Fibroblast of the conjunctiva (primary cell): ENCODE measurements at places on chromosomes 12 and 14.

DNA sequence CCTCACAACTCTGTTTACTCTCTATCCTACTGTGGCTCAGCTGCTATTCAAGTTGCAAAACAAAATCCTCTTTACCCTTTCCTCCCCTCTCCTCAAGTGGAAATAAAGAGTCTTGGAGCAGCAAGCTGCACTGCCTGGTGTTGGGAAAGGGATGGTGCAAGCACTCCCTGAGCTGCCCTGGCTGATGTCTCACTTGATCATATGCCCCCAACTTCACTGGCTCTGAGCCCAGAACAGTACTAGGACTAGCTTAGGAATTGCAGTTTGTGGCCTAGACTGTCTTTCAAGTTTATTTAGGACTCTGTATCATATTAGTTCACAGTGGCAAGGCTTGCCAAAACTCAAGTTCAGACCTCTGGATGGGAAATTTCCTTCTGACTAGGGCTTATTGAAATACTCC lies 1683.8 kb upstream of the SEL1L start:
- peak; percentile 88 for DNase-seq

DNA sequence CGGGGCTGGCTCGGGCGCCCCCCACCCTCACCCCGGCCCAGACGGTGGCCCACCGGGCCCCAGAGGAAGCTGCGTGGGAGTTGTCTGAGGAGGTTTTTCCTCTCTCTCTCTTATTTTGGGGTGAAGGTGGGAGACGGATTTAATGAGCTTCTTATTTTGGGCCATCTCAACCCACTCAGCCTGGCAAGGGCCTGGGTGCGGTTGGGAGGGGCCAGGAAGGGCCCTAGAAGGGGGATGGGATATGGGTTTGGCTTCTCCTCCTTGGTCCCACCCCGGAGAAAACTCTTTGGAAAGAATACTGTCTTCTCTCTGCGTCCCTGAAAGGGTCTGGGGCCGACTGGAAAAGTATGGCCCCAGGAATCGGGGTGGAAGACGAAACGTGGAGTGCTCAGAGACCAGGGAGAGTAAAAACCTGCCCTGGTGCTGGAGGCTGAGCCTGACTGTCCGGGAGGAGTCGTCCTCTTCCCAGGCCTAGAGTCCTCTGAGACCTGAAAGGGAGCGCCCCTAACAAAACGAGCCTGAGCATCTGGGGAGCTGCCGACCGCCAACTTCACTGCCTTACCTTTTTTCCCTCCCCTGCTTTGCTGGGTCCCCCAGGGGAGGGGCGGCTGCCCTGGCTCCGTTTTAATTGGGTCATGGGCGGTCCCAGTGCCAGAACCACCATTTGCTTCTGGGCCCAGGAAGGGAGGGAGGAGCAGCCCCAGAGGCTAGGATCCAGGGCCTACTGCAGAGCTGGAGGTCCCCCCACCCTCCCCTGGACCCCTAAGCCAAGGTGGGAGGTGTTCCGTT lies 1.6 kb downstream of the MMP14 start:
- DNase-seq = no peak

DNA sequence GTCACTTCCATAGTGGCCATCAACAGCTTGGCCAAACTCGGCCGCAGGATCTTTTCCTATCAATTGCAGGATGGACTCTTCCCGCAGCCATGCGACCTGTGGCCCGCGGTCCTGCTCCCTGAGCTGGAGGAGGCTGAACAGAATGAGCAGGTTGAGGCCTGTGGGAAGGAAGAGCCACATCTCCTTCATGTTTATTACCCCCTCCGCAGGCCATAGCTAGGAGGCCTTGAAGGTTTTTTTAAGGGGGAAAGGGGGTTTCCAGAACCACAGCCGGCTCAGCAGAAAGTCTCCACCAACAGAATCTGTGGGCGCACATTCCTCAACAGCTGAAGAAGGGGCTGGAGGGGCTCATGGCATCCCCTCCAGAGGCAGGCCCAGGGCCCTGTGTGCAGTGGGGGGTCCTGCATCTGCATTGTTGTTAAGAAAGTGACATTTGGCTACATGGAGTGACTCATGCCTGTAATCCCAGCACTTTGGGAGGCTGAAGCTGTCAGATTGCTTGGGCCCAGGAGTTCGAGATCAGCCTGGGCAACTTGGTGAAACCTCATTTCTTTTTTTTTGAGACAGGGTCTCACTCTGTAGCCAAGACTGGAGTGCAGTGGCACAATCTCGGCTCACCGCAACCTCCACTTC lies 25.2 kb upstream of the PPP1R13B start:
- DNase-seq = no peak

- no peak for DNase-seq
Measured at GRCh38 chr14:105005929-105006830, 14.7 kb downstream of the CDCA4 start.

- DNase-seq = no peak
Measured at GRCh38 chr14:40850191-40850590, 756.5 kb upstream of the LRFN5 start.

GRCh38 chr12:46531059-46531785 lies 158.6 kb upstream of the SLC38A2 start:
- no peak for DNase-seq

DNA sequence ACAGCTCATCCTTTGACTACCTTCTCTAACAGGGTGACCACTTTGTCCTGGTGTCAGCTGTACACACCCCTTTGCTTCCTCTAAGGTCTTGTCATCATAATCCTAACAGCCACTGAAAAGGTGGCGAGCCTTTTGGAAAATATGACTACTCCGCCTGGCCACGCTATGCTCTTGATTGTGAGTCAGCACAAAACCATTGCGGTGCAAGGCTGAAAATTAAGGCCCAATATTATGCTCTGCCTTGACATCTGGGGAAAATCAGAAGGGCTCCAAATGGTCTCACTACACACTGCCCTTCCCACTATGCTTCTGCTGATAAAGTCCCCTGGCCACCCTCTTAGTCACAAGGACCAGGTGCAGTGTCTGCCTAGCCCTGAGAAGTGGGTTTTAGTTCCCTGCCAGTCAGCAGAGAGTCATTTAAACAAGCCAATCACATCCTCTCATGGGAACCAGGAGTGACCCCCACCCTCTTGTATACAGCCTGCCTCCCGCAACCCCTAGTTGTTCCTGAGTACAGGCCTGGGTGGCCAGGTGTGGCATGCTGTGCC lies 34.3 kb downstream of the FGD6 start:
- DNase-seq = peak; percentile 23

- DNase-seq = no peak
Measured at GRCh38 chr12:2173971-2174370, 121.2 kb downstream of the CACNA1C start.

DNA sequence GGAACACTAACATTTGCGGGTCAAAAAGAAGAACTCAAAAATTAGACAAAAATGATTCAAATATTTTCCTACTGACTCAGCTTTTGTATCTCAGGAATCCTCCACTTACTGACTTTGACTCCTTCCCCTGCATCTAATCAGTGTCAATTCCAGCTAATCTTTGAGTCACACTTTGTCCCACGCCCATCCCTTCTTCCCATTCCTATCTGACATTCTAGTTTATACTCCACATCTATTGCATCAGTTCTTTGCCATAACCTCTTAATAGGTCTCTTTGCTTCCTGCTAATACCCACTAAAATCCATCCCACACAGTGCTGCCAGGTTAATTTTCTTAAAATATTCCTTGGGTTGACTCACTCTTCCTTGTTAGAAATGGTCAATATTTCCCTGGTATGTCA lies 19.1 kb downstream of the BBS10 start:
- peak; percentile 24 for DNase-seq

DNA sequence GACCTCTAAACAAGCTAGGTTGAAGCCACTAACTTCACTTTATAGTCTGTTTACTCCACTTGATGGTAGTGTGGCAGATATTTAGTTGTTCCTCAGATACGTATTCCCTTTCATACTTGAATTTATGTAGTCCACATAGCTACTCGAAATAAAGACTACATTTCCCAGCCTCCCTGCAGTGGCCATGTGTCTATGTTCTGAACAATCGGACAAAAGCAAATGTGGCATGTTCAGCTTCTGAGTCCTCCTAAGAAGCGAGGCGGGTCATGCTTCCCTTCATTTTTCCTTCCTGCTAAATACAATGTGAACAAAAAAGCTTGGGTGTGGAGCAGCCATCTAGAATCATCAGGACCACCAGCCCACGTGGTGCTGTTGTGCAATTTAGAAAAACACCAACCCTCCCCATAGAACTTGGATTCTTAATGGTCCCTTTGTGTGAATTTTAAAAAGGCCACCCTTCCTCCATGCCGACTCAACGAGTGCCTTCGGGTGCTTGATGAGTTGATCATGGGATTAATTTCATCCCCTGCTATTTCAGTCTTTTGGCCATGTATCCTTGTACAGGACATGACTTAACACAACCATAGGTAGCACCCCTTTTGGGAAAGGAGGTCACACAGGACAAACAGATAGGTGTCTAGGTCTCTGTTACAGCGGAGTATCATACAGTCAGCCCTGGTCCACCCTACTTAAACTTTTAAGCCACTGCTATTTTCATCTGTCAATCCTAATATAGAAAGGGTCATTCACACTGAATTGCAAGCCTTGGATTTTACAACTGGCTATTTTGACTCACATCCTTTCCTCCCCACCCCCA lies 60.7 kb downstream of the ZFC3H1 start:
- DNase-seq = no peak

- DNase-seq = no peak
Measured at GRCh38 chr12:109232731-109233130, 76.4 kb downstream of the FOXN4 start.

GRCh38 chr12:106308611-106309010 lies 6.1 kb downstream of the TCP11L2 start:
- no peak for DNase-seq

- DNase-seq = no peak
Measured at GRCh38 chr12:44531320-44531971, 344.7 kb downstream of the NELL2 start.

GRCh38 chr14:56073799-56074198 lies 44.4 kb upstream of the PELI2 start:
- no peak for DNase-seq

DNA sequence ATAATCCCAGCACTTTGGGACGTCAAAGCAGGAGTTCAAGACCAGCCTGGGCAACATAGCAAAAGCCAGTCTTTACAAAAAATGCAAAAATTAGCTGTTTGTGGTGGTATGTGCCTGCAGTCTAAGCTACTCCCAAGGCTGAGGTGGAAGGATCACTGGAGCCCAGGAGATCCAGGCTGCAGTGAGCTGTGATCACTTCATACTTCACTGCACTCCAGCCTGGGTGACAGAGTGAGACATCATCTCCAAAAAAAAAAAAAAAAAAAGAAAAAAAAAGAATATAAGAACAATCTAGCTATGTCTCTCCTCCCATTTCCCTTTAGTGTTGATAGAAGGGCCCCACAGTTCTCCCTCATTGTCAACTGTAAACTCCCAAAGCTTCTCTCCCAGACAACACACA lies 3.5 kb upstream of the BCAT1 start:
- no peak for DNase-seq

- peak; percentile 22 for DNase-seq
Measured at GRCh38 chr12:125185740-125186470, 120.7 kb downstream of the AACS start.

DNA sequence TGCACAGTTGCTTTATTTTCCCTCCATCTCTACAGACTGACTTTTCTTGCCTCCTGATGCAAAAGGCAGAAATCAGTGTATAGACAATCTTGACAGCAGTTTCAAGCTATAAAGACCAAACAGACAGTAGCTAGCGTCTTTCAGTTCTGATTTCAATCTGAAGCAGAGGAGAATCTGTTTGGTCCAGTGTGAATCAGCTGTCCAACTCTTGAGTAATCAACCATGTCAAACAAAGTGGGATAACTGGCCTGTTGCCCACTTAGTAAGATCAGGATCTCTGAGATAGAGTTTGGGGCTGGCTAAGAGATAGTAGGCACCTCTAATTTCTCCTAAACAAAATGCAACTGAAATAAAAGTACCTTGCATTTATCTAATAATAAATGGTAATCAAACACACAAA lies 797.4 kb upstream of the FBXO33 start:
- no peak for DNase-seq

GRCh38 chr14:92907316-92907911 lies 15.5 kb upstream of the CHGA start:
- DNase-seq = no peak

DNA sequence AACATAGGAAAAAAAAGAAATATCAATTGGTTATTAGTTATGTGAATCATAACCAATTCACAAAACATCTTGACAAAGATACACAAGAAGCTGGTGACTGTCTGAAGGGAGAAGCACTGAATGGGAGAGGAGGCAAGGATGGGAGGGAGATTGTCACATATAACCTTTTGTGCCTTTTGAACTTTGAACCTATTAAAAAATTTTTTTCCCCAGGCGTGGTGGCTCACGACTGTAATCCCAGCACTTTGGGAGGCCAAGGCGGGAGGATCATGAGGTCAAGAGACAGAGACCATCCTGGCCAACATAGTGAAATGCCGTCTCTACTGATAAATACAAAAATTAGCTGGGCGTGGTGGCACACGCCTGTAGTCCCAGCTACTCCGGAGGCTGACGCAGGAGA lies 12.6 kb downstream of the DYNLL1 start:
- DNase-seq = no peak

- no peak for DNase-seq
Measured at GRCh38 chr12:121620333-121620891, 5.9 kb upstream of the ORAI1 start.

- no peak for DNase-seq
Measured at GRCh38 chr12:53677016-53677799, 1.3 kb upstream of the ATP5MC2 start.

DNA sequence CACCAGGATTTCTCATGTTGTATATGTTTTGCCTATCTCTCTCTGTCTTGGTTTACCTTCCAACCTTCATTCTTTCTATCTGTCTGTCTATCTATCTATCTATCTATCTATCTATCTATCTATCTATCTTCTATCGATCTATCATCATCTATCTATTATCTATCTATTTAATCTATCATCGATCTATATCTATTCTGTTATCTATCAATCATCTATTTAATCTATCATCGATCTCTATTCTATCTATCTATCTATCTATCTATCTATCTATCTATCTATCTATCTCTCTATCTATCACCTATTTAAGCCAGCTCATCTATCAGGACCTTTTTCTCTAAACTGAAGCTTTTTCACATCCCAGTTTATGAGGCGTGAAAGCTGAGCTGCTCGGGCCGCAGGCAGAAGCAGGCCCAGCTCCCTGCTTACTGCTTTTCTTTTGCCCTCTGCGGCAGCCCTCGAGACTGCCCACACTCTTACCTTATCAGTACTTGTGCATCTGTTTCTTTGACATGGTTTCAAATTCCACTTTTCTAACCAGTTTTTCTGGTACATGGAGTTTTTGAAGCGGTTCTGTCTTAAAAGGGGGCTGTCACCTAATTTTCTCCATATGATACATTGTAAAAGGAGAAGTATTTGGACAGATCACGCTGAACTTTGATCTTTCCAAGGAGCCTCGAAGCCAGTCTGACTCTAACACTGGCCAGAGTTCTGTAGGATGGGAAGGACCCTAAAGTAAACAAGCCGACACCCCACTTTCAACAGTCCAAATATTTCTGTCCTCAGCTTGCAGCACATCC lies 44.4 kb upstream of the GSG1 start:
- no peak for DNase-seq
